T follicular helper cell (primary cell): ENCODE measurements at places on chromosomes 5 and 9.

DNA sequence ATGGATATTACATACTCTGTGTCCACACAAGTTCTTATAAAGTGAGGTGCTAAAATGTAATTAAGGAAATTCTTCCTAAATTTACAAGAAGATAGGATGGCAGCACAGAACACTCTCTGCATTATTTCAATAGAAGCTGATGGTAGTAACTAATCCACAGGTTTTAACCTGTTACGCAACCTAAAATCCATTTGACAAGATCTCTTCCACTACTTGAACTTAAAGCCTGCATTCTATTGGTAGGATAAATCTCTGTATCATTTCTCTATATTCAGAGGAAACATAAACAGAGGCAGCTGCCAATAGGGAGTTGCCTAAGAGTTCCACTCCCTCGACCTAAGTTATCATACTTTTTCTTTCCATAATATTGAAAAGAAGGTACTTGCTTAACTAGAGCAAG is 21.6 kb downstream of the CDC37L1 start:
- no peak for DNase-seq

- no peak for DNase-seq
These were observed 189.7 kb downstream of the PALM2AKAP2 start for GRCh38 chr9:109969573-109970237.

DNA sequence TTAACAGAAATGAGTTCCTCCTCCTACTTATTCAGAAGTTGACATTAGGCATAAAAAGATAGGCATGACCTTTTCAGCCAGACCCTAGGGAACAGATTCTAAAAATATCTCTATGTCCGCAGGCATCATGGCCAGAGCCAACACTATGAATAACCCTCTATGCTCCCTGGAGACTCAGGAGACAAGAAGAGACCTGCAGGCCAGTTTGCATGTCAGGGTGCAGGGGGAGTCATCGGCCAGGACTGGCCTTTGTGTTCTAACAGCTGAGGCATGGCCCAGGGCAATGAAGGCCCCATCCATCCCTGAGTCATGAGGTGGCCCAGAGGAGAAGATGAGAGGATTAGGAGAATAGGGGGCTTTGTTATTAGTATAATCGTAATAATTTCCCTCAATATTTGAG is 93.8 kb downstream of the TMEM215 start:
- DNase-seq, result no peak

DNA sequence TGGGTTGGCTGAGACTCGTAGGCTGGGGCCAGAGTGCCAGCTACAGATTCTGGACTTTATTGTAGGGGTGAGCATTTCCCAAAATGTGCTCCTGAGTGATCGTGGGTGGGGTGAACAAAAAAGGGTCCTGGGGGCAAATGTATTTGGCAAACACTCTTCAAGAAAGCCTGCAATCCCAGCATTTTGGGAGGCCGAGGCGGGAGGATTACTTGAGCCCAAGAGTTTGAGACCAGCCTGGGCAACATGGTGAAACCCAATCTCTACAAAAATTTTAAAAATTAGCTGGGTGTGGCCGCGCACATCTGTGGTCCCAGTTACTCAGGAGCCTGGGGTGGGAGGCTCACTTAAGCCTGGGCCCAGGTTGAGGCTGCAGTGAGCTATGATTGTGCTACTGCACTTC is 55.5 kb upstream of the CDKN2AIPNL start:
- no peak for DNase-seq

- DNase-seq, result no peak
These were observed 152.0 kb upstream of the LRRTM2 start for GRCh38 chr5:139027150-139027549.

- no peak for DNase-seq
These were observed 13.6 kb downstream of the UNC5A start for GRCh38 chr5:176823869-176824412.

- no peak for DNase-seq
These were observed 161.7 kb upstream of the STK32A start for GRCh38 chr5:147073098-147073497.

- no peak for DNase-seq
These were observed 34.1 kb downstream of the NSA2 start for GRCh38 chr5:74801197-74801596.

GRCh38 chr5:159034083-159034824 is 65.5 kb downstream of the EBF1 start:
- no peak for DNase-seq

- no peak for DNase-seq
These were observed 1.5 kb upstream of the PCYOX1L start for GRCh38 chr5:149356391-149356790.

DNA sequence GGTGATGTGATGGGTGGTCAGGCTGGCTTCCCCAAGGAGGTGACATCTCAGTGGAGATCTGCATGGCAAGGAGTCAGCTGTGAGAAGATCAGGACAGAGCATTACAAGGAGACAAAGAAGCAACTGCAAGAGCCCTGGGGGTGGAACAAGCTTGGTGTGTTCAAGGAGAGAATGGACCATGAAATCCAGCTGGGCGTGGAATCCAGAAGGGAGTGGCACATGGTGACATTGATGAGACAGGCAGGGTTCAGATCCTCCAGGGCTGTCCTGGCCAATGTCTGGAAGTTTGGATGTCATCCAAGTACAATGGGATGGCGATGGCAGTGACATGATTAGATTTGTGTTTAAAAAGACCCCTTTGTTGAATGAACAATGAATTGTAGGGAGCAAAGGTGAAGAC is 175.6 kb downstream of the MACROH2A1 start:
- no peak for DNase-seq

DNA sequence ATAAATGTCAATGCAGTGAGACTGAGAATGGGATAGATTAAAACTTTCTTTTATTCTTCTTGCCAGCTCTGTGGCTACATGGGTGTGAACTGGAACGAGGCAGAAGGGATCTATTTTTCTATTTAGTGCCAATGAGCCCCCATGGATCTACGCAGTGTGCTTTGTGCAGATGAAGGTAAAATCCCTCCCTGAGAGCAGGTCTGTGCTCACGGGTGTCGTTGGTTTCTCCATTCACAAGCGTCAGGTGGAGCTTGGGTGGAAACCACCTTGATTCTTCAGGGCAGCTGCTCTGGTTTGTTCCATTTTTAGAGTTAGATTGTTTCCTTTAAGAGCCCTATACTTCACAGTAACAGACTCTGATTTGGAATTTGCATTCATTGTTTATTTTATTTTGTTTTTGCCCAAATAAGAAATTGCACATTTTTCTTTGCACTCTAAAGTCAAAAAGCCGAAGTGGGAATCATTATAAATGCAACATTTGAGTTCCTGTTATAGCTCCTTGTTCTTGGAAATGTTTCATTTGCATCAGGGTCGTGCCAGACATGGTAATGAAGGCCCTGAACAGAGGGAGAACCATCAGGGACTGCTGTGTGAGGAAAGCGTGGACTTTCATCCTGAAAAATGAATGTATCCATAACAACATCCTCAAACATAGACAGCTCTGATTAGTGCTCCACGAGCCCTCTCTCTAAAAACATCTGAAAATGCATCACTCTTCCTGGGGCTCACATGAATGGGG is 31.1 kb upstream of the BICD2 start:
- no peak for DNase-seq

GRCh38 chr5:119083679-119084078 is 12.8 kb downstream of the DMXL1 start:
- no peak for DNase-seq

DNA sequence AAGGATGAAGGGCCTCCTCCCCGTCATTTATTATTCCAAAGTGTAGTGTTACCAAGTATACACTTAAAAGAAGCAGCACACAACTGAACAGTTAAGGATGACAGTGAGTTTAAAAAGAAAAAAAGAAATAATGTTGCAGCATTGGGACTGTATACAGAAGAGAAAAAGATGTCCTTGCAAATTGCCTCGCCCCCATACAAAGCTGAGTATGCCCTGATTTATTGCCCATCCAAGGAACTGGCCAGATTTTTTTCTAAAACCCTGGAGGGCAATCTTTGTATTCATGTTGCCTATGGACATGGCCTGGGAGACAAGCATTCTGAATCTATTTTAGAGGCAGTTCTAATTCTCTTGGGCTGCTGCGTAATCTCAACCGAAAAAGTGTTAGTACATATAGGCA is 182.7 kb upstream of the NR4A3 start:
- no peak for DNase-seq

- DNase-seq, result no peak
These were observed 68.9 kb downstream of the SH3RF2 start for GRCh38 chr5:146005264-146005663.

- no peak for DNase-seq
These were observed 63.1 kb downstream of the TRPM6 start for GRCh38 chr9:74824654-74825053.

DNA sequence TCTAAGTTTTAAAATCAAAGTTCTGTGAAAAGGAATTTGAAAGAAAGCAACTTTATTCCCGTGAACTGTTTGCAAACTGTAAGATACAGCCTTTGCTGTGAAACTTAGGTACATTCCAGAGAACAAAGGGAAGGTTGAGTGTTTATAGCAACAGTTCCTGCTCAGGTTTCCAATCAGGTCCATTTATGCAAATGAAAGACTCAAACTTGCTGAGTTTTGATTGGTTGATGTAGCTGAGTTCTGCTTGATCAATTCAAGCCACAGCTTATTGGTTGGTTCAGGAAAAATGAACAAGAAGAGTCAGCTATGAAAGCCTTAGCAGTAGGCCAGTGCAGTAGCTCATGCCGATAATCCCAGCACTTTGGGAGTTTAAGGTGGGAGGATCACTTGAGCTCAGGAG is 37.9 kb downstream of the SLC27A6 start:
- DNase-seq, result no peak

DNA sequence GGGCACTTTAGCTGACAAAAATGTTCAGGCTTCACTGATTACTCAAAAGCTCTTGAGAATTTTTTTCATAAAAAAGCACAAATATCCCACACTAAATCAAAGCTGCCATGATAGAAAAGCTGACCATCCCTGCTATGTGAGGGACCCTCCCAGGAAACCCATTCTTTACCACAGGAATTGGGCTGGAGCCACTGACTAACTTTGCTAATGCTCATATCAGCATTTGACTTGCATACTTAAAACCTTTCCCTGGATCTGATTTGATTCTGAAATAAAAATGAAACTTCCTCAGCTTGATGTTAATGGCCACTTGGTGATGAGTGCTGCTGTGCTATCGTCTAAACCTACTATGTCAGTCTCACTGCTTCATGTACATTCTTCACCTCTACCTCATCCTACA is 243.6 kb downstream of the PRELID2 start:
- no peak for DNase-seq

DNA sequence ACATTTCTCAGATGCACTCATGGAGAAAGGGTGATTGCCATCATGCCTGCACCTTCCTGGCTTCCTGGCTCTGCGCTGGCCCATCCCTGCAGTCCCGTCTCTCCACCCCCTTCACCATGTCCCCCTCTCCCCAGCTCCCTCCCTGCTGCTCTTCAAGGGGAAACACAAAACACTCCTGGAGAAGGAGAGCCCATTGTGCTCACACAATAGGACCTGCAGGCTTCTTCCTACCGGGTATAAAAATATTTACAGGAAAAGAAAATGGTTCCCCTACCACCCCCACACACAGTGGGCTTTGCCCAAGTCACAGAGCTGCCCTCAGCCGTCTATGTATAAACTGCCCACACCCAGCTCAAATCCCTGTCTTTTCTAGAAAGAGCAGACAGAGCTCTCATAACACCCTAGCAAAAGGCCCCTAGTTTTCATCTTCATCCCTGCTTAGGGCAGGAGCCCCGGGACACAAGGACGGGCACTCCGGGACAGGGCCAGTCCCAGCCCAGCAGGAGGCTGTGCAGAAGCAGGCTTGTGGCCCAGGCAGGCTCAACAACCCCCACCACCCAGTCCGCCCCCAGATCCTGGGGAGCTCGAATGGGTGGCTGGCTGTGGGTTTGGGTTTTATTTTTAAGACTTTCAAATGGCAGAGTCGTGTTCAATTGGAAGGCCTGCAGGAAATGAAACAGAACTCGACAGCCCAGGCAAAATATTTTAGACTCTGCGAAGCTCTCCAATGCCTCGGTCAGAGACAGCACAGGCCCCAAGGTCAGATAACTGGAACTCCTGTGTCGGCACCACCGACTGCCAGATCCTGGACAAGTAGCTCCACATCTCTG is 77.3 kb downstream of the LRSAM1 start:
- no peak for DNase-seq

DNA sequence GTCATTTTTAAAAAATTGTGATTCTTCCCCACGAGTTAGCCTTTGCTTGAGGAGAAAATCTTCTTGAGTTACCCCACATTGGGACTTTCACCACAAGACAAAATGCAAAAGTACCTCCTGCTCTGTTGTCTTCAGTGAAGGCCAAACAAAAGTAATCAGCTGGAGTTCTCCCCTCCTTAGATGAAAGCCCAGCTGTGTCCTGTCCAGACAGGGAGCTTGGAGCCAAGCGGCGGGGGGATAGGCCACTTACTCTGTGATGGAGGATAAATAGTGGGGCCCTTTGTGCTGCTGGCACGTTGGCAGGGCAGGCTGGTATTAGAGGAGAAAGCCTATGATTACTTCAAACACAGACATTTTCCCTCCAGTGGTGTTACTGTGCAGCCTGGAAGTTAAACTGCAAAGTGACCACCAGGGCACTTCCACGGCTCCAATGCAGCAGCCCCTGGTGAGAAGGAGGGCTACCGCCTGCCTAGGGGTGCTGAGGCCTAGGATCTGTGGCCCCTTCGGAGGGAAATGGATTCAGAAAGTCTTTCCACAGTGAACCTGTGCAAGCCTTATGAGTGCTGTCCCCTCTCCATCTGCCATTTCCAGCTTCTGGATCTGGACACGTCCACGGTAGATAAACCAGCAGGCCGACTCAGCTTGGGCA is 155.0 kb downstream of the TMEM167A start:
- DNase-seq, result no peak

- DNase-seq, result no peak
These were observed 14.4 kb downstream of the F2RL2 start for GRCh38 chr5:76608833-76609232.

- DNase-seq, result no peak
These were observed 73.7 kb downstream of the SLC1A3 start for GRCh38 chr5:36680066-36680465.

DNA sequence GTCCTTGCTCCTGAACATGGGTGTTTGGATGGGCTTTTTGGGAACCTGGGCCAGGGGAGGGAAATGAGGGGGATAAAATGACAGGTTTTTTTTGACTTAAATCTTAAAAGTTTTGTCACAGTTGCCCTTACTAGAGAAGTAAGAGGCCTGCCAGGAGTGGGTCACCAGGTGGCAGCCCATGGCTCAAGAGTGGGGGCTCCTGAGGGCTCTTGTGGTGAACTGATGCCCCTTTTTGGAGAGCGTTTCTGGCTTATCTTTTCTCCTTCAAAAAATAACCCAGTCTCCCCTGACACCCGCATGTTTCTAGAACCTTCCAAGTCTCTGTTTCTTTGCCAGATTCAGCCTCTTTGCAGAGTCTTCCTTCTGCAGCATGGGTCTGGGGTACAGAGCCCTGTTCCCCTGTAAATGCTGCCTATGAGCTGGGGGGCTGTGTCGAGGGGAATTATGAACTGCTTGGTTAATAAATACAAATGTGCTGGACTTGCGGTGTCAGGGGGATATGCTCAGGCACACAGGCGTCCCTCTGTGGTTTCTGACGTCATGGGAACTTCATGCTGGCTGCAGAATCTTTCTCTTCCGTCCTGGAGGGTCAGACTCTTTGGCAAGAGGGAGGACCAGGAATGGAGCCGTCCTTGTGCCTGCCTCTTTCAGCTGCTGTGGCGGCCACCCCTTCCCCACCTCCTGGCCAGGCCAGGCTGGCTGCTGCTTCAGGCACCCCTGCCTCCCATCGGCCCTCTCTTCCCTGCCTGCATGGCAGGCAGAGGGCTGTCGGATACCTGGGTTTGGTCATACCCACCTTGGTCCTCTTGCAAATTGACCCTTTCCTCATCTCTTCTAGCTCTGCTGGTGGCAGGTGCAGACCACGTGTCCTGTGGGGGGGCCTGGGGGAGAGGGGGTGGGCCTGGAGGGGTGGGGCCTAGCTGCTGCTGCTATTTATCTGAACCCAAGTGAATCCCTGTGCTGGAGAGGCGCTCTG is 30.1 kb downstream of the PTPA start:
- DNase-seq, result no peak
